GM12864 (cell line): ENCODE measurements at places on chromosomes 2 and 18.

DNA sequence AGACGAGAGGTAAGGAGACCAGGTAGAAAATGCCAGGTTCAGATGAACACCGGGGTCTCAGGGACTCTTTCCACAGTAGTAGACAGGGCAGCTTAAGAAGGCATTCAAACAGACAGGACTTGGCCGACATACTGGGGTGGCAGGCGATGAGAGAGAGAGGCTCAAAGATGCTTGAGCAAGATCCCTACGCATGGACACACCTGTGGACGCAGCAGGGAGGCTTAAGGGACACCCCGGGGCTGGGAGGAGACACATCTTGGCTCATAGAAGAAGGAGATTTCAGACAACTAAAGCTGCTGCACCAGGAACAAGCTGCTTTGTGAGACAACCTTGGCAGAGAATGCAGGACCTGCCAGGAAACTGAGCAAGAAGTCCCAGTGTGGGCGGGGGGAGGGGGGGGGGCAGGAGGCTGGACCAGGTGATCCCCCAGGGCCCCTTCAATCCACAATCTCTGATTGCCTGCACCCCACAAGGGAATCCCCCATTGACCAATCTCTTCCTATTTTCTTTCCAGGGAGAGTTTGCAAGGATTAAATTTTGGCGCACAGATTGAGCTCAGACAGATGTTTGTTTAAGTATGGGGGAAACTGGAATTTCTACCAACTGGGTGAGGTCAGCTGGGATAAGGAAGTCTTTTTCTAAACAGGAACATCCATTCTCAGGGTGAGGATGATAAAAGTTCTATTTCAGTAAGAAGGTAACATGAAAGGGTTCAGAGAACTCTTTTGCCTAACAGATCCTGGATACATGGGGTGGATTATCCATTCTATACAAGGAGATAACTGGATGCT is 400.7 kb downstream of the NBAS start:
- no peak for DNase-seq

DNA sequence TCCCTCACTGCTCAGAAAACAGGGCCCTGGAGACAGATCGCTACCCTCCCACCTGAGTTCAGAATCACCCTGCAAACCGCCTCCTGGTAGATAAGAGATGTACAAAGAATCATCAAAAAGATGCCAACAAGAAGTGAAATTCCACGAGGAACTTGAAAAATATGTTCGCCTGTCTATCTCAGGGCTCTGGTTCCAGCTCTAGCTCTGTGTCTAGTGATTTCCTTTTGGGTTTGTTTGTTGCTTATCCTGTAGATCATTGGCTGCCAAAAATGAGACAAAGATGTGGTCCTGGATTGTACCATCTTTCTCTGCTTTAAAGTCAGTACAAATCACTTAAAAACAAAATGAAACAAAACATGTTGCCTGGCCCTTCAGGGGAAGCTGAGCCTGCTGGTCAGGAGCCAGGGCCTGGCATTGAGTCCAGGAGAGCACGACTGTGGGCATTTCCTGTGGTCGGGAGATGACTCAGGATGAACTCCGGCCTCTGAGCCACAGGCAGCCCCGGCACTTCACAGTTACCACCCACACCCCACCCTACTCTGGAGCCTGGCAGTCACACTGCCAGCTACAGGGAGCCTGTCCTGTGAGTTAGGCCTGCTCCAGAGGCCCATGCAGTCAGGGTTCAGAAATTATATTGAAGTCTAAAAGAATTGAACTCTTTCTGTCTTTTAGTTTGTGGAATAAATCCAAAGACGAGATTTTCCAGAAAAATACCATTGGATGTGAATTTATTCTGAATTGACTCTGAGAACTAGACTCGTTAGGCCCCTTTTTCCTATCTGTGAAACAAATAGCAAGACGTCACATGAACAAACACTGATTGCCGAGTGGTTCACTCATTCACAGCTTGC is 8.0 kb upstream of the ITGB6 start:
- DNase-seq: no peak

DNA sequence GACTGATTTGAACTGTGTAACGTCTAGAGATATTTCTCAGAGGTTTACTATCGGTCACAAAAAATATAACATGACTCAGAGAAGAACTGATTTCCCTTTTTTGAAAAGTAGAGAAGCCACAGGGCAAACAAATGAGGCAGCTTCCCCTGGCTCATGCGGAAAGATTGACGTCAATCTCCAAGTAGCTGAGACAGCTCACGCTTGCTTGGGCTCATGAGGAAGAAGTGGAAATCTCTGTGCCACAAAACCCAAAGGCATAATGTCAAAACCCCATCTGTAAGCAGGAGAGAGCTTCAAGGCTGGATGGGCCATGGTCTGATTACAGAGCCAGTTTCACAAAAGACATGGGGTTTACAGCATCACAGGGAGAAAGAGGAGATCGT is 188.1 kb downstream of the ARL4C start:
- peak; percentile 73 for DNase-seq

GRCh38 chr18:9691235-9691634 is 16.9 kb upstream of the RAB31 start:
- DNase-seq: no peak

GRCh38 chr2:14127765-14128164 is 504.8 kb upstream of the LRATD1 start:
- DNase-seq: no peak

DNA sequence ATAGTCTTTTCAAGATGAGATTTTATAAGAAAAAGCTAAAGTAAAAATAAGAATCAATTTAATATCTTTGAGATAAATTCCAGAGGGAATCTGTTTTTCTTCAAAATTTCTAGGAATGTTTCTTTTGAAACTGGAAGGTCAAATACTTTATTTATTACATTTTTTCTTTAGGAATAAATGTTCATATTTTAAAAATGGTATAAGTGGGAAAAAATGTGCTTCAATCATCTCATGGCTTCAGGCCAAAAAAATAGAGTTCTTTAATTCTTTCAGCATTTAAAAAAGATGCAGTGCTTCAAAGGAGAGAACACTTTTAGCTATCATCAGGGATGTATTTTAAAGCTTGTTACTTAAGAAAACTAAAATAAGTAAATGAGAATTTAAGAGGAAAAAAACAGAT is 110.6 kb downstream of the NEB start:
- DNase-seq: no peak

DNA sequence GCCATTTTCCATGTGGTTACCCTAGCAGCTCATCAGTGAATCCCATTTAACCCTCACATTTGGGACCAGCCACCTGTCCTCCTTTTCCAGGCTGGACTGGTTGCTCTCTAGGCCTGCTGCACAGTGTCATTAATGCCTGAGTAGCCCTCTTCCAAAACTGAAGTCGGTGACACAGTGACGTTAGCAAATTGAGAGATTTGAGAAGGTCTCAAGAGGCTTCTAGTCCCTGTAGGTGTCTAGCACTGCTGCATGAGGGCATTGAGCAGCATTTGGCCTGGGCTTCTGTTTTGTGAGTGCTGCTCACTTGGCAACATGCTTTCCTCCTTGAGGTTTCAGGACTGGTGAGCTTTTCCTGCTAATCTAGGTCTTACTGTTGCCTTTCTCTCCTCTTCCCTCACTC is 36.7 kb downstream of the PKP4 start:
- DNase-seq: no peak

- no peak for DNase-seq
Observed at GRCh38 chr2:239590276-239590675, 189.5 kb upstream of the HDAC4 start.

- DNase-seq: no peak
Observed at GRCh38 chr2:240363746-240364581, 71.5 kb upstream of the GPC1 start.

- no peak for DNase-seq
Observed at GRCh38 chr2:219521066-219521880, 7.0 kb downstream of the ASIC4 start.

GRCh38 chr2:119483395-119483753 is 40.9 kb downstream of the SCTR start:
- DNase-seq: no peak
